ENCODE measurements at places on chromosomes 1 and 21. TPM values are rescaled to one million over a fixed set of nuclear protein-coding genes. Genes with fewer than 3 reads are reported as not detected.

GRCh38 chr1:175839779-175840669 lies 96.6 kb upstream of the TNR start:
- DNase-seq = no peak

Gene MATN1
- 0.85 TPM for total RNA-seq

DNA sequence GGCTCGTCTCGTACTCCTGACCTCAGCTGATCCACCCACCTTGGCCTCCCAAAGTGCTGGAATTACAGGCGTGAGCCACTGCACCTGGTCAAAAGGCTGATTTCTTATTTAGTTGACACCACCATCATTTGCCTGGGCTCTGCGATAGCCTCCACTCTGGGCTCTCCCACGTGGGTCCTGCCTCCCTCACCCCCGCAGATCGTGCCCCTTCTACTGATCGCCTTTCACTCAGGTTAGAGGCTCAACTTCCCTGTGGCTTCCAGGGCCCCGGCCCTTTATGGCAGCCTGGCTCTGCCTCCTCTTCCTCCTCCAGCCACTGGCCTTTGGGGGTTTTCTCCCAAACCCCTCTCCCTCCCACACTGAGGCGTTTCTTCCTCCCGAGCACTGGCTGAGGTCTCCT lies 2.5 kb upstream of the MFAP2 start:
- DNase-seq = no peak

GRCh38 chr1:8091691-8092090 lies 65.6 kb upstream of the ERRFI1 start:
- DNase-seq = no peak

GRCh38 chr1:42186152-42186551 lies 21.6 kb upstream of the GUCA2A start:
- DNase-seq = no peak
